ENCODE measurements at places on chromosomes 3 and 15. TPM values are rescaled to one million over a fixed set of nuclear protein-coding genes. Genes with fewer than 3 reads are reported as not detected.

GRCh38 chr15:84807228-84807627 lies 9.9 kb upstream of the ALPK3 start:
- H3K36me3 ChIP-seq, result peaks cover 8% of the 10 kb centered on the region
- no peak overlapping the region for H3K4me3 ChIP-seq
- no peak overlapping the region for H3K27ac ChIP-seq
- no peaks in the 10 kb centered on the region for H3K27me3 ChIP-seq

DNA sequence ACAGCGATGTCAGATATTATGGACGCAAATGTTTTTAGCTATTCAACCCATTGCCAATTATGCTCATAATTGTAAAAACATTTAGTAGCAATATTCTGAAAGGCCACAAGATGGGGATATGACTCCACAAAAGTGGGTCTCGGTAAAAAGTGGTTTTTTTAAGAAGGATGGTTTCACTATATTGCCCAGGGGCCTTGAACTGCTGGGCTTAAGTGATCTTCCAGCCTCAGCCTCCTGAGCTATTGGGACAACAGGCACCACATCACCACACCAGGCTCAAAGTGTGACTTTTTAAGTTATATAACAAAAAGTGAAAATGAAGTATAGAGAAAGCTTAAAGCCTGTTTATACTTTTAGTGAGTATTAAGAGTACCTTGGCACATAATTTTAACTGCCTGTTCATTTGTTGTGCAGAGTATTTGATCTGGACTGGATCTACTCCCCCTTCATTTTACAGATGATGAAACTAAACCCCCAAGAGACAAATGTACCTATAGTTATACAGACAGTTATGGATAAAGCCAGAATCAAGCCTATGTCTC lies 9.4 kb downstream of the NAA50 start:
- DNase-seq, result peak; percentile 52
- peak overlapping the region; percentile 65 for H3K27ac ChIP-seq
- H3K36me3 ChIP-seq, result peaks cover 1% of the 10 kb centered on the region
- H3K27me3 ChIP-seq, result no peaks in the 10 kb centered on the region
- H3K4me3 ChIP-seq, result no peak overlapping the region

DNA sequence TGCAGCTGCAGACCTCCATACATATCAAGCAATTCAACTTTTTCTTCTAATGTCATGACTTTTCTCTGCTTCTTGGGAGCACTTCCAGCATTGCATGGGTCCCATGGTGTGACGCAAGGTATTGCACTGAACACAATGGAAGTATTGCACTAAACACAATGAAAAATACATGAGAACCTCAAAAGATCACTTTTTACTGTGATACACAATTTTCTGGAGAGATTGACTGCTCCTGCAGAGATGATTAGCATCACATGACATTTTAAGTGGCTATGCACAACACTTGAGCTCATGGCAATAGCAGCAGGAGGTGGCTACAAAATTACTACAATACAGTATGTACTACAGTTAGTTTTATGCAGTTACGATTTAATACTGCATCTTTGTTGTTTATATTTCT lies 113.5 kb upstream of the BHLHE40 start:
- H3K4me3 ChIP-seq, result no peak overlapping the region
- peaks cover 47% of the 10 kb centered on the region for H3K36me3 ChIP-seq
- peaks cover 42% of the 10 kb centered on the region for H3K4me1 ChIP-seq
- H3K27me3 ChIP-seq, result no peaks in the 10 kb centered on the region
- DNase-seq, result no peak

DNA sequence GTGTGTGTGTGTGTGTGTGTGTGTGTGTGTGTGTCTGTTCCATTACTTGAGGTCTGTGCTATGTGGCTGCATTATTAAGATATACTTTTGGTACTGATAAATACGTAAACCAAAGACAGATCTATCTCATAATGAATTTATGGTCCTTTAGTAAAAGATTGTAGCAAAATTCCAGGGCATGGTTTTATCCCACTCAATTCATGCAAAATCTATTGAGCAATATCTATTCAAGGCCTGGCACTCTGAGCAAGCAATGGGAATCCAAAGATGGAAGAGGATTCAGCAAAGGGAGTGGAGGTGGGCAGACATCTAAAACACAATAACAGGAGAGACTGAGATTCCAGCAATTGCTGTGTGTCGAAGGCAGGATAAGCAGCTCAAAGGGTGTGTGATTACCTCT lies 86.8 kb downstream of the RFTN1 start:
- H3K27me3 ChIP-seq, result no peaks in the 10 kb centered on the region
- DNase-seq, result no peak
- peaks cover 7% of the 10 kb centered on the region for H3K4me1 ChIP-seq
- H3K27ac ChIP-seq, result no peak overlapping the region
- H3K4me3 ChIP-seq, result no peak overlapping the region
- peaks cover 45% of the 10 kb centered on the region for H3K36me3 ChIP-seq

- no peak overlapping the region for H3K4me3 ChIP-seq
- H3K27ac ChIP-seq, result no peak overlapping the region
- no peak for DNase-seq
- H3K36me3 ChIP-seq, result no peaks in the 10 kb centered on the region
These were observed 456.3 kb upstream of the ARRDC4 start for GRCh38 chr15:97504031-97504792.

DNA sequence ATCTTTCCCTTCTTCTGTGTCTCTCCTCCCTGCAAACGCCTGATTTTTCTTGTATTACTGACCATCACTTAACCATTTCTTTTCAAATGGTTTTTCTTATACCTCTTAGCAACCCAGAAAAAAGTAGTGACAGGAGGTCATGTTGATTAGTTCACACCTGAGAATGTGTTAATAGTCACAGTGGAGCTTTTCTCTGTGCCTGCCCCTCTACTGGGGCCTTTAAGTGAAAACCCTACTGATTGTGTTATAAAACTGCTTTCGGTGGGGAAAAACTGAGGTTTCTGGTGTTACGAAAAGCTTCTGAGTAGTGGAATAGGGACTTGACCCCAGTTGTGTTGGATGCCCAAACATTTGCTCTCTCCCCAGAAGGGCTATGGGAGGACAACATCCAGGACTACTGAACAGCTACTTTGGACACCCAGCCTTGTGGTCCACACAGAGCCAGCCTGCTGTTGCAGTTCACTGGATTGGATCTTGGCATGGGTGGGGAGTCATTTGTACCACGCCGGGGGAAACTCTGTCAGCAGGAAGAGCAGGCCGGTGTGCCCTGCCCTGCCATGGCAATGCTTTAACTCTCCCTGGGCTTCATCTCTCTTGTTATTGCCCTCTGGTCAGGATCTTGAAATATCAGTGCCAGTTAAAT lies 10.3 kb downstream of the GPR87 start:
- H3K36me3 ChIP-seq, result peaks cover 12% of the 10 kb centered on the region
- no peak overlapping the region for H3K4me3 ChIP-seq
- peak overlapping the region; percentile 28 for H3K27ac ChIP-seq
- H3K4me1 ChIP-seq, result peaks cover 67% of the 10 kb centered on the region
- DNase-seq, result no peak

GRCh38 chr3:13700362-13700761 lies 151.4 kb downstream of the FBLN2 start:
- H3K4me3 ChIP-seq, result no peak overlapping the region
- no peaks in the 10 kb centered on the region for H3K27me3 ChIP-seq
- H3K36me3 ChIP-seq, result no peaks in the 10 kb centered on the region
- DNase-seq, result no peak

DNA sequence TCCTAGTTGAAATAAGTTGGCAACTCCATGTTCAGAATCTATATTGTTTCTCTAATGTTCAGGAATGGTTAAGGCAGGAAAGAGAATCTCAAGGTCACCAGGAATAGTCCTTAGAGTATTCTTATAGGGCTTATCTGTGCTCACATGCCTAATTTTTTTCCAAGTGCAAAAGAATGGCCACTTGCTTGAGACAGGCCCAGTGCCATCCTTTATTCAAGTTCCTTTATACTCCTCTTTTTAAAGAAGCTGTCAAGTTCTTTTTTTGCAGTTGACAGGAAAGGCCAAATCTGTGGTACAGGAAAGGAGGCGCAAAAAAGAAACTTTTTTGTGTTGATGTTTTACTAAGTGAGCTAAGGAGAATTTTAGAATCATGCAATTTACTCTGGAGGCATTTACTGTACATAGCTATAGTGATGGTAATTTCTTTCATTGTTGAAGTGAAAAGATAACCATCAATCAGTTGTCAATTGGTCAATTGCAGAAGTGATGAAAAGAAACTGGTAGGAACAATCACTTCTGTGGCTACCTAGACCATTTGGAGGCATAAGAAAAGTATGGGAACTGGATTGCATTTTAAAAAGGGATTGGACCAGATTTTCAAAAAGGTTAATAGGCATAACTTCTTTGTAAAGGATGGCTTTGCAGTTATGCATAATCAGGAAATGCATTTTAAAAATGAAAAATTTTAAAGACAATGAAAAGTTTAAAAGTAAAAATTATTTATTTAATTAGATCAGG lies 102.5 kb upstream of the SOX2 start:
- no peak overlapping the region for H3K4me3 ChIP-seq
- H3K27ac ChIP-seq, result no peak overlapping the region

DNA sequence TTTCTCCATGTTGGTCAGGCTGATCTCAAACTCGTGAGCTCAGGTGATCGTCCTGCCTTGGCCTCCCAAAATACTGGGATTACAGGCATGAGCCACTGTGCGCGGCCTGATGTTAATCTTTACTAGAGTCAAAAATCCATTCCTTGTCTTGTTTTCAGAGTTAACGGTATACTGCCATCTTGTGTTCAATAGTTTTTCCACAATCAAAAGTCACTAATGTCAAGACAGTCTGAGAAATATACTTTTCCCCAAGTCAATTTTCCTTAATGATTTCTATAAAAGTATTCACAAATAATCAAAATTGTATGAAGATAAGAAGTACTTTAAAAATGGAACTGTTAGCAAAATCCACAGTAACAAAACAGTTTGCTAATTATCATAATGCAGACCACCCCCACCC lies 8.5 kb downstream of the CRBN start:
- no peak overlapping the region for H3K27ac ChIP-seq
- no peak overlapping the region for H3K4me3 ChIP-seq
- no peak for DNase-seq
- no peaks in the 10 kb centered on the region for H3K27me3 ChIP-seq
- H3K36me3 ChIP-seq, result peaks cover 42% of the 10 kb centered on the region

GRCh38 chr3:2156244-2156847 lies 57.7 kb downstream of the CNTN4 start:
- H3K4me1 ChIP-seq, result no peaks in the 10 kb centered on the region
- no peaks in the 10 kb centered on the region for H3K36me3 ChIP-seq
- no peak overlapping the region for H3K27ac ChIP-seq
- no peaks in the 10 kb centered on the region for H3K27me3 ChIP-seq
- DNase-seq, result no peak

DNA sequence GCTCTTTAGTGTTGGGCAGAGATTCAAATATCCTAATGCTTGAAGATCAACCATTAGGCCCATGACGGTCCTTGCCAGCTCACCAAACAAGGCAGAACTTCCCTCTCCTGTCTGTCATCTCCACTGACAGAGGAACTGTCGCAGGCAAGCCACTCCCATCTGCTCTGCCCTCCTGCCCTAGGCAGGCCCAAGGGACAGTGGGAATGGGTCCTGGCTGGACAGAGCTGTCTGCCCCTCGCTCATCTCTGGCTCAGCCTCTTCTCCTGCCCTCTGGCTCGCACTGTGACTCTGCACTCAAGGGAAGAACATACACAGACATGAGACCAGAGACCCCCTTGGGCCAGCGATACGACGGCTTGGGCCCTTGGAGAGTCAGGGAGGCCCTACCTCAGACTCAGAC lies 7.6 kb upstream of the MUSTN1 start:
- no peak overlapping the region for H3K4me3 ChIP-seq
- H3K27ac ChIP-seq, result no peak overlapping the region
- peaks cover 41% of the 10 kb centered on the region for H3K4me1 ChIP-seq

GRCh38 chr15:80019168-80019745 lies 40.2 kb upstream of the ZFAND6 start:
- no peaks in the 10 kb centered on the region for H3K27me3 ChIP-seq
- H3K27ac ChIP-seq, result no peak overlapping the region
- no peak overlapping the region for H3K4me3 ChIP-seq
- peaks cover 23% of the 10 kb centered on the region for H3K4me1 ChIP-seq
- H3K36me3 ChIP-seq, result peaks cover 10% of the 10 kb centered on the region
- peak; percentile 15 for DNase-seq

DNA sequence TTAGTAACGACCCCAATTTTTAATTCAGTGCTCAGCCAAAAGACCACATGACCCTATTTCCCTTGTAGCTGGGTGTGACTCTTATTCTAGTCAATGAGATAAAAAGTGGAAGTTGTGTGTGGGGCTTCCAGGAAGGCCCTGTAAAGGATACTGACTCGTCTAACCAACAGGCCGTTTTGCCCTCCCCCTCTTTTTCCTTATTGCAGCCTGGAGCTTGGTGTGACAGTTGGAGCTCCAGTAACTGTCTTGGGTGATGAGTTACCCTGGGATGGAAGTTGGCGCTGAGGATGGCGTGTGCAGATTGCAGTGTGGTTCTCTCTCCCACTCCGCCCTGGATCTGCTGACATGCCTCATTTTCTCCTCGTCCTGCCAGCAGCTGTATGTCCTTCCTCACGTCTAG lies 209.3 kb upstream of the PROK2 start:
- peaks cover 20% of the 10 kb centered on the region for H3K36me3 ChIP-seq
- no peaks in the 10 kb centered on the region for H3K27me3 ChIP-seq
- H3K4me1 ChIP-seq, result peaks cover 53% of the 10 kb centered on the region
- no peak overlapping the region for H3K4me3 ChIP-seq
- no peak for DNase-seq

GRCh38 chr3:142990721-142991120 lies 10.6 kb upstream of the U2SURP start:
- peaks cover 7% of the 10 kb centered on the region for H3K4me1 ChIP-seq
- H3K4me3 ChIP-seq, result no peak overlapping the region
- no peaks in the 10 kb centered on the region for H3K36me3 ChIP-seq
- peaks cover 24% of the 10 kb centered on the region for H3K27me3 ChIP-seq
- H3K27ac ChIP-seq, result no peak overlapping the region
- no peak for DNase-seq

- peaks cover 25% of the 10 kb centered on the region for H3K4me1 ChIP-seq
- peaks cover 72% of the 10 kb centered on the region for H3K27me3 ChIP-seq
- H3K27ac ChIP-seq, result no peak overlapping the region
- H3K4me3 ChIP-seq, result peak overlapping the region; percentile 81
- no peak for DNase-seq
These were observed 5.2 kb downstream of the TPM1 start for GRCh38 chr15:63047792-63048114.

- no peaks in the 10 kb centered on the region for H3K36me3 ChIP-seq
- no peaks in the 10 kb centered on the region for H3K27me3 ChIP-seq
- H3K4me3 ChIP-seq, result no peak overlapping the region
- no peak overlapping the region for H3K27ac ChIP-seq
These were observed 486.1 kb upstream of the GOLIM4 start for GRCh38 chr3:168581771-168582225.

- H3K4me1 ChIP-seq, result no peaks in the 10 kb centered on the region
- no peak for DNase-seq
- H3K27ac ChIP-seq, result no peak overlapping the region
- no peak overlapping the region for H3K4me3 ChIP-seq
- H3K27me3 ChIP-seq, result no peaks in the 10 kb centered on the region
These were observed 380.2 kb downstream of the DIPK2A start for GRCh38 chr3:144351773-144352365.

The TMC3 gene
- not detected for total RNA-seq

The ADAMTSL3 gene
- not detected for total RNA-seq

The PPM1M gene
- 94.1 TPM for total RNA-seq

The SYNM gene
- total RNA-seq, result 1.5 TPM

Measured in activated CD8-positive, alpha-beta memory T cell treated with anti-CD3 and anti-CD28 coated beads, Interleukin-2, amount 10 ng/mL, durations not matched to agents 7 days and 5 days (primary cell).